Urothelium cell line (cell line): ENCODE measurements at places on chromosomes 3 and 15.

GRCh38 chr3:112775011-112775742, 71.5 kb downstream of the CD200R1L start:
- DNase-seq, result no peak

GRCh38 chr15:73608475-73608874, 24.7 kb downstream of the NPTN start:
- DNase-seq, result no peak

- DNase-seq, result no peak
These were observed 101.9 kb upstream of the LRIG1 start for GRCh38 chr3:66602691-66603090.

DNA sequence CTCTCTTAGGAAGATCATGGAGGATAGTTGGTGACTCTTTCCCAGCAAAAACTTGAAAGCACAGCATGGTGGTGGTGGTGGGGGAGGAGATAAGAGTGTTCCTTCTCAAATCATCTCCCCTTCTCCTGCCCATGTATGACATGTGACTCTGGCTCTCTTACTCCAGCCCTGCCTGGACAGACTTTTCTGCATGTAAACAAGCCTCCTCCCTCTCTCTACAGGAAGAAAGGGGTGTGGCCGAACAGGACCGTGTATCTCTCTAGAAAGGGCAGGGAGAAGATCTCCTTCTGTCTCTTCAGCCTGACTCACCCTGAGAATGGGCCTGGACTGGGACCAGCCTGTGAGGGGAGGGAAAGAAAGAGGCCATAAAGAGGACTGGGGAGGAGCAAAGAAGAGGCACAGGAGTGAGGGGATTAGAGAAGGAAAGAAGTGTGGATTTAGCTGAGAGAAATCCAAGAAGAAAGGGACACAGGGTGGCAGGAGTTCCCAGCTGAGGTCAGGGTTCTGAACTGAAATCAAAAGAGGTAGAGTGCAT, 1.5 kb downstream of the CELF6 start:
- DNase-seq, result no peak

DNA sequence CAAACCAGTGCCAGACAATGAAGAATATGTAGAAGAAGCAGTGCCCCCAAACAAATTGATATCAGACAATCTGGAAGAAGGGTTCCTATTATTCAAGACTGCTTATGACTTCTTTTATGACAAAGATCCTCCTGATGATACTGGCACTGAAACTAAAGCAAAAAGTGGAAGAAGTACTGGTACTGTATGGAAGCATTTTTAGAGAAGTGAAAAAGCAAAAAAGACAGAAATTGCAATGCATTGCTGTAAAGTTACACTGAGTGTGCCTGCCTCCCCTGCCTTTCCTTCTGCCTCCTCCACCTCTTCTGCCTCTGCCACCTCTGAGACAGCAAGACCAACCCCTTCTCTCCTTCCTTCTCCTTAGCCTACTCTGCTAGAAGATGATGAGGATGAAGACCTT, 167.6 kb downstream of the PLCL2 start:
- DNase-seq, result no peak

GRCh38 chr15:78272316-78272715, 8.0 kb downstream of the DNAJA4 start:
- no peak for DNase-seq

DNA sequence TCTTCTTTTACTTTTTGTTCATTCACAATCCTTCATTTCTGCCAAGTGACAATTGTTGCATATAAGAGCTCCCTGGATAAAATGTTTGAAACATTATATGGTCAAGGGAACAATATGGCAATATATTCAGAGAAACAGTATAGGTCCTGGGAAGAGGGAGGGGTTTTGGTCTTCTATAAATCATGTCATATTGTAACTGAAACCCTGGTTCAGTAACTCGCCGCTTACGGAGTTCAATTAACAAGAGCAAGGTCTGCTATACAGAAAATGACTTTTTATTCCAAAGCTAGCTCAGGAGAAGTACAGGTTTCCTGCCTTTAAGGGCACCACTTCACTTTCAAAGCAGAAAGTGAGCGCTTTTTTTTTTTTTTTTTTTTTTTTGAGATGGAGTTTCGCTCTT, 522.1 kb upstream of the TGFBR2 start:
- no peak for DNase-seq

DNA sequence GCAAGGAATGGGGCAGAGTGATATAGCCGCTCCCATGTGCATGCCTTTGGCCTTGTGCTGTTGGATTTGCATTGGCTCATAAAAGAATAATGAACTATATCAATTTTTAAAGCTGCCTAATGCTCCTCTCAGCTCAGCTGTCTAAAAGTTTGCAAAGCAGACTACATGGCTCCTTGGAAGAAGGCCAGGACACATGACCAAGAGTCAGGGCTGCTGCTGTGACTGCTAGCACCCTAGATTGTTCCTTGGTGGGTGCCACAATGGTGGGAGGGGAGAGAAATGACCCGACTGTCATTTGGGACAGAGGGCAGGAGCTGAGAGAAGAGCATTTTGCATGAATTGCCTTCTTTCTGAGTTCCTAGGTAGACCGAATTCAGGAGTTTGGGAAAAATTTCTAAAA, 307.9 kb downstream of the PDCD6IP start:
- DNase-seq, result no peak

DNA sequence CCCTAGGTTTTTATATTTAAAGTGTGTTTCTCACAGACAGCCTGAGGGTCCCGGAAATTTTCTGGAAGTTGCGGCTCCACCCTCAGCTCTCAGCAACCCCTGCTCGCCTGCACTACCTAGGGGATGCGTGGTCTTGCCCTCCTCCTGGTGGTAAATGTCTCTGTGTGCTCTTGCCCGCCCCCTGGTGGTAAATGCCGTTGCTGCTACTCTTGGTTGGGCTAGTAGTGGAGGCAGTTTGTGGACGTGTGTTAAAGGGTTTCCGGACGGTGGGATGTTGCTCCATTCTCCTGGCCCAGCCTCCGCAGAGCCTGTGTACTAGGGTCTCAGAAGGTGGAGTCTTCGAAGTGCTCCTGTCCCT, 27.4 kb downstream of the STOML1 start:
- peak; percentile 64 for DNase-seq

DNA sequence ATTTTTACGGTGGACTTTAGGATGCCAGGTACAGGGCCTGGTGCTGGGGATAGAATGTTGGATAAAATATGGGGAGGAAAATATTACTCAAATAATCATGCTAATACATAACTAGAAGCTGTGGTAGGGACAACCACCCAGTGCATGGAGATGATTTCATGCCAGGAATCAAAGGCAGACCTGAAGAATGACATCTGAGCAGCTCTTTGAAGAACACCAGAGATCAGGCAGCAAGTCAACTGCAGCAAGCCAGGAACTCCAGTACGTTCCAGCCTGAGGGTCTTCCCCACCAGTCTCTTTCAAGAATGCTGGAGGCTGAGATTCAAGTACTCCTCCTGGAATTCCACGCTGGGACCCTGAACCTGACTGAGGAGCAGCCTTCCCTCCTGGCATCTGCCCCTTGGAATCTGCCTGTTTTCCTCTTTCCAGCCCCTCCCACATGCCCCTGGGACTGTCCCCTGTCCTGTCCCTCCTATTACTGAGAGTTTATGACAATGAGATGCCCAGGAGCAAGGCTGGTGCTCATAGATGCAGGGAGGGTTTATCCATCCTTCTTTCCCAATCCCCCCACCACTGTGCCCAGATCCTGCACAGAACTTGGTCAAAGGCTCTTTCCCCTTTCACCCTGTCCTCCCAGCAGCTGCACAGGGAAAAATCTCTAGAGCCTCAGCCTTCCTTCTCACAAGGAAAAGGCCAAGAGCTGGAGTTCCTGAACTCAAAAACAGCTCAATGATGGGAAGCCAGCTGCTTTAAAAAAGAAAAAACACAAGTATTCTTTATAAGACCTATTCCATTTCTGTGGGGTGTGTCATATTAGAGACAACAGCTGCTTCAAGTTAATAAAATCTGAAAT, 68.0 kb downstream of the PDZRN3 start:
- DNase-seq, result no peak

DNA sequence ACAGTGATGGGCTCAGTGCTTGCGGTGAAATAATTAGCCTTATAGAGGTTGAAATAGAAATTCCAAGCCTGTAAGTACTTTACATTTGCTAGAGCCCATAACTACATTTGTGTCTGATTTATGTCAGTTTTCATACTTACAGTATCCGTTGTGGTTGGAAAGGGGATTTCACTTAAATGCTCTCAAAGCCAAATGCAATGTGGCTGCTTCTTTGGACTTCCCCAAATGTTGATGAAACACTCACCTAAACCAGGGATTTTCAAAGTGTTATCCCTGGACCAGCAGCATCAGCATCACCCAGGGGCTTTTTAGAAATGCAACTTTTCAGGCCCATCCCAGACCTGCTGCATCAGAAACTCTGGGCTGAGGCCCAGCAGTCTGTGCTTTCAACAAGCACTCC, 378.7 kb downstream of the MCTP2 start:
- no peak for DNase-seq

DNA sequence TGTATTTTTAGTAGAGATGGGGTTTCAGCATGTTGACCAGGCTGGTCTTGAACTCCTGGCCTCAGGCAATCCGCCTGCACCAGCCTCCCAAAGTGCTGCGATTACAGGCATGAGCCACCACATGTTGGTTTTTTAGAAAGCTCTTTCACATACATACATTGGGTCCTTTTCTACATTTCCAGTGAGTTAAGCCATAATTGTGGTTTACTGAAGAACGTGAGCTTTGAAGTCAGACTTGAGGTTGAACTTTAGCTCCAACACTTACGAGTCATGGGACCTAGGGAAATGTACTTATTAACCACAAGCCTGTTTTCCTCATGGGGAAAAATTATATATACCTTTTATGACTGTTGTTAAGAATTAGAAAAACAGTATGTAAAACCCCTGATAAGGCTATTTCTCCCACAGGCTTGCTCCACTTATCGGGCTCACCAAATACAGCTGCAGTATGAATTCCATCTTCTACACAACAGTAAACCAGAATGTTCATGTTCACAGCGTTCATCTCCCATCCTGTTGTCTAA, 39.0 kb downstream of the GPR160 start:
- DNase-seq, result no peak

DNA sequence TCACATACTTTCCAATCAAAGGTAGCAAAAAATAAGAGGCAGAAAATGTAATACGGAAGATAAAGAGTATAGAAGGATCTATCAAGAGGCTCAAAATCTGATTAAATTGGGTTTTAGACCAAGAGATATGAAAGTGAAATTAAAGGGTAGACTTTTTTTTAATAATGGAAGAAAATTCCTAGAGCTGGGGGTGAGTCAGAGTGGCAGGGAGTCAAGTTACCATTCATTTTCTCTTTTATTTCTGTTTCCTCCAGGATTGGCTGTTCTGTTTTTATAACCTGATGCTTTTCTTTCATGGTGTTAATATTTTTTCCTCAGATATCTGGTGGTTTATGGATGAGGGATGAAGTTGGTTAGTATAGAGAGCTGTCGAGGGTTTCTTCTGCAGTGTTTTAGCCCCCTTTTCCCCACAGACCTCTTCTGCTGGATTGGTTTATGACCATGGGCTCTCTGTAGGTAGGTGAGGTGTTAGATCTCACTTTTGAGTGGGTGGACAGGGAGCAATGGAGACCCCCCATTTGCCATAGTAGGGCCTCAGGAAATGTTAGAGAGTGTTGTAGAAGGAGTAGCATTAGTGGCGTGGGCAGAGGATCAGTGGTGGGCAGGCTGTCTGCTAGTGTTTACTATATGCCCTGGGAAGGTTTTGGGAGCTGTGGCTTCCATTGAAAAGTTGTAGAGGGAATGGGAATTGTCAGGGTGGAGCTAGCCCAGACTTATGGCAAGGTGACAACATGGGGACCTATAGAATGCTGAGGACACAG, 201.6 kb upstream of the GOLGA6L4 start:
- DNase-seq, result peak; percentile 32

DNA sequence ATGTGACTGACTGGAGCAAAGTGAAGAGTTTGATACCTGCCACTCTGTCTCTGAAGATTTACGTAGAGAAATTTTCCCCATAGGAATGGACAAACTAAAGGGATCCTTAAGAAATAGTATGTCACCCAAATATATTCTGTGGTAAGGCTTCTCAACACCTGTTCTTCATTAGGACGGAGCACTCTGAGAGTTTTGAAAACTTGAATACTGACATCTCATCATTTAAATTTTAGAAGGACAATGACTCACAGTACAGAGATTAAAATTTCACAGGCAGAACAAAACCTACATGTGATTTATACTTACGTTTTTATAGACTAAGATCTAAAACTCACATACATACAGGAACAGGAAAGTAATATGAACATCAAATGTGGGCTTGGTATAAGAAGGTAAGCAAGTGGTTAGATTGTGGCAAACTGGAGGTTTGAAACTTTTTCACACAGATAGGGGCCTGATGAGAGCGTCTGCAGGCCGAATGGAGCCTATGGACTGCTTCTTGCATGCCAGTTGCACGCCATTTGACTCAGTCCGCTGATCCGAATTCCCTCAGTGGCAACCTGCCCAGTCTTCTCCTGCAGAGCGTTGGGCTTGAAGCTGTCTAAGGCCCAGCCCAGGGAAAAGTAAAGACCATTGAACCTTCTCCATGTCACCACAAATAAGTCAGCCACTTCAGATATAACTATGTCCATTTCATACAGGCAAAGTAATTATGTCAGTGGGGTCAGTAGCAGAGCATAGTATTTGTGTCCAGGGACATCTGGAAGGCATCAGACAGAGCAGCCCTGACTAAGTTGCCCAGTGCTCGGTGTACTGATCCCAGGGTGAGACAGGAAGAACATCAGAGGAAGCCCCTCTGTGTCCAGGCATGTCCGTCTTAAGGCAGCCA, 45.7 kb downstream of the ZBTB38 start:
- no peak for DNase-seq

GRCh38 chr3:65888980-65889706, 149.6 kb downstream of the MAGI1 start:
- peak; percentile 80 for DNase-seq

GRCh38 chr3:53236112-53236841, 19.5 kb downstream of the TKT start:
- peak; percentile 87 for DNase-seq

DNA sequence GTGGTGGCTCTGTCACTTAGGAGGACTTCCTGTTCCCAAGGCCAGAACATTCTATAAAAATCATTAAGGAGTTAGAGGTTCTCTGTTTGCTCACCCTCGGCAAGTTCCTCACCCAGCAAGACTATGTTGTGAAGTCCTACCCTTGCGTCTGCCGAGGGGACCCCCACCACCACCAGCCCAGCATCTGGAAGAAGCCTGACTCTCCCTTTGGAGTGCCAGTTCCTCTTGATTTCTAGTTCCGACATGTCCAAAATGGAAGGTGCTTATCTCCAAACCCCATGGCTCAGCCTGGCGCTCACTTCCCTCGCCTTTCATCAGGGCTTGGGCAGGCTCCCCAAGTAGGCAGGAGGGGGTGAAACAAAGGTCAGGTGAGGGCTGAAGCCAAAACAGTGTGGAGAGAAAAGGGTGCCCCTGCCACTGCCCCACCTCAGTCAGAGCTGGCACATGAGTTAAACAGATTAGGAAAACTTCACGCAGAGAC, 41.0 kb downstream of the BHLHE40 start:
- DNase-seq, result no peak

- DNase-seq, result no peak
These were observed 175.7 kb upstream of the ADAMTS9 start for GRCh38 chr3:64863226-64864212.

- no peak for DNase-seq
These were observed 861.7 kb upstream of the NR2F2 start for GRCh38 chr15:95468820-95469219.

GRCh38 chr15:71066983-71067382, 48.3 kb upstream of the THSD4 start:
- DNase-seq, result no peak
